ENCODE measurements at places on chromosomes 5 and 9. TPM values are rescaled to one million over a fixed set of nuclear protein-coding genes. Genes with fewer than 3 reads are reported as not detected.

SNCB gene
- not detected for total RNA-seq

CLTA gene
- 158 TPM for total RNA-seq

PCDHA10 gene
- not detected for total RNA-seq

INSL6 gene
- total RNA-seq, result not detected

RICTOR gene
- 48.5 TPM for total RNA-seq

HAPLN1 gene
- total RNA-seq, result not detected

GNAQ gene
- total RNA-seq, result 31.8 TPM

LCN1 gene
- not detected for total RNA-seq

ENHO gene
- total RNA-seq, result not detected
